ENCODE measurements at places on chromosomes 1 and 21.

GRCh38 chr1:36879613-36880012, 154.7 kb downstream of the GRIK3 start:
- DNase-seq = no peak

DNA sequence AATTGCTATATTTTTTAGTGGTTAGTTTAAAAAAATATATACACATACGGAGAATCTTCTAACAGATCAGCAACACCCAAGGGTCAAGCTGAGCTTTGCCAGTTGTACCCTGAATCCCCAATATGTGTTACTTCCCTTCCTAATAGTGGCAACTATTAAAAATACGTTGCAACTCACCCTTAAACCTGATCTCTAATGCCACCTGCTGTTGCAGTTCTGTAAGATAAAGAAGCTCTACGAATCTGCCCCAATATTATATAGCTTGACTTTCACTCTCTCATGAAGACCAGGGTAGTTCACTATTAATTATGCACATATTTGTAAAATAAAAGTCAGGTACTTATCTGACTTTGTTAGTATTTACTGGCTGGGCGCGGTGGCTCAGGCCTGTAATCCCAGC, 58.4 kb downstream of the ASH1L start:
- no peak for DNase-seq

DNA sequence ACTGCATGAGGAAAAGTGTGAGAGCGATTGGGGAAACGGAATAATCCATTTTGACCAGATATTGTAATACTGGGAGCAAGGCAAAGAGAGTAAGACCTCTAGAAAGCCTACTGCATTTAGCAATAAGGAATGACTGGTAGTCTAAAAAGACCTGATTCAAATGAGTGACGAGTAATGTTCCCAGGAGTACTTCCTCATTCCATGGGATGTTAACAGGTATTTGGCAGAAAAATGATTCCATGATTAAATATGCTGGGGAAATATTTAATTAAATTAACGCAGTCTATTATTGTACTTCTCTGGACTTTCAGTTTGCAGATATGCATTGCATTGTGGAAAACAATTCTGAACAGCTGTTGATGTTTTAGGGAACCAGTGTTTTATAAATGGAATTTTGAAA, 105.5 kb downstream of the RPE65 start:
- DNase-seq = no peak

- no peak for DNase-seq
Measured at GRCh38 chr1:89310976-89311375, 38.3 kb upstream of the GBP5 start.

DNA sequence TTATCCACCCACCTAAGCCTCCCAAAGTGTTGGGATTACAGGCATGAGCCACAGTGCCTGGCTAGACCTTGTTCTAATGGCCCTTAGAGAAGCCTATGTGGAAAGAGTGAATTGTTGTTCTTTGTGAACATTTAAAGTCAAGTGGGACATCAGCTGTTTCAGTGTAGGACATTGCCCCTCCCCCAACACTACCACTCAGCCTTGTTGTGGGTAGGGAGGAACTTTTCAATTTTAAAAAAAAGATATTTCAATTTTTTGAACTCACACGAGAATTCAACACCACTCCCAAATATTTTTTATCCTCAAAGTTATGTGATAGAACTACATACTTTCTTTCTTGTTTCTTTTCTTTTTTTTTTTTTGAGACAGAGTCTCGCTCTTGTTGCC, 36.7 kb upstream of the TMEM222 start:
- no peak for DNase-seq

Data from H54 (cell line).